Osteocyte (in vitro differentiated cells): ENCODE measurements at places on chromosomes 3 and 15.

GRCh38 chr15:91553196-91553854 is 300.2 kb upstream of the SLCO3A1 start:
- H3K27ac ChIP-seq: no peak overlapping the region
- H3K27me3 ChIP-seq: no peaks in the 10 kb centered on the region
- H3K36me3 ChIP-seq: no peaks in the 10 kb centered on the region
- DNase-seq: no peak

- DNase-seq: no peak
- H3K27me3 ChIP-seq: no peaks in the 10 kb centered on the region
- H3K36me3 ChIP-seq: no peaks in the 10 kb centered on the region
- H3K4me3 ChIP-seq: no peak overlapping the region
Measured at GRCh38 chr3:30502051-30502741, 104.2 kb upstream of the TGFBR2 start.

DNA sequence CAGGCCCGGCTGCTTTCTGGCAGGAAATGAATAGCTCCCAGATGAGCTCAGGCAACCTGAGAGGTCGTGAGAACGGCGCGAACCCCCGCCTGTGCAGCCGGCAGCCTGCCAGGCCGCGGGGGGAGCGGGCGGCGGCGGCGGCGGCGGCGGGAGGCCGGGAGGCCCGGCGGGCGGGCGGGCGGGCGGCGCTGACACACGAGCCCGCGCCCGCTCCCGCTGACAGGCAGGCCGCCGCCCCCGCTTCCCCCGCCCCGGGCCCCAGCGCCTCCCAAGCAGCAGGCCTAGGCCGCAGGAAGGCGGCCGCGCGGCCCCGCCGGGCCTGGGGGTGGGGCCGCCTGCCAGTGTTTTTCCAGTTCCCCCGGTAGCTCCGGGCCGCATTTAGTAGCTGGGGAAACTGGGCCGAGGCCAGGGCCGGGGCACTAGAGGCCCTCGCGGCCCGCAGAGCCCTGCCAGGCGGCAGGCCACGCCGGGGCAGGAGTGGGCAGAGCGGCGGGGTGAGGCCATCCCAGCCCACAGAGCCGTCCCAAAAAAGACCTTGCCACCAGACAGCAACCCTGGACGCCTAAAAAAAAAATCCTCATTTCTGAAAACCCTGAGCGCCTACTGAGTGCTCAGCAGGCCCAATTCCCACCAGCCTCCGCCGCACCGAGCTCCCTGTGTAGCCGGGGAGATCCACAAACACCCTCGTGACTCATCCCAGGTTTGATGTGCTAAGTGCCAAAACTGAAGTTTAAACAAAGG is 5.6 kb downstream of the HES1 start:
- peaks cover 43% of the 10 kb centered on the region for H3K4me1 ChIP-seq
- peaks cover 10% of the 10 kb centered on the region for H3K36me3 ChIP-seq
- DNase-seq: peak; percentile 97

- H3K27me3 ChIP-seq: no peaks in the 10 kb centered on the region
- peaks cover 35% of the 10 kb centered on the region for H3K4me1 ChIP-seq
- no peak overlapping the region for H3K27ac ChIP-seq
- H3K36me3 ChIP-seq: peaks cover 3% of the 10 kb centered on the region
- H3K4me3 ChIP-seq: no peak overlapping the region
Measured at GRCh38 chr3:107594870-107595269, 72.1 kb downstream of the BBX start.

DNA sequence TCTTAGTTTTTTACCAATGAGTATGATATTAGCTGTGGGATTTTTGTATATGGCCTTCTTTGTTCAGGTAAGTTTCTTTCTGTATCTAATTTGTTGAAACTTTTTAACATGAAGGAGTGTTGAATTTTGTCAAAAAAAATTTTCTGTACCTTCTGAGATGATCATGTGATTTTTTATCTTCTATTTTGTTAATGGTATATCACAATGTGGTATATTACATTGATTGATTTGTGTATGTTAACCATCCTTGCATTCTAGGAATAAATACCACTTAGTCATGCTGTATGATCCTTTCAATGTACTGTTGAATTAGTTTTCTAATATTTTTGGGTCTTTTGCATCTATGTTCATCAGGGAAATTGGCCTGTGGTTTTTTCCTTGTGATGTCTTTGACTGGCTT is 92.5 kb upstream of the MNS1 start:
- no peak for DNase-seq
- no peak overlapping the region for H3K27ac ChIP-seq
- no peak overlapping the region for H3K4me3 ChIP-seq
- peaks cover 4% of the 10 kb centered on the region for H3K27me3 ChIP-seq
- H3K4me1 ChIP-seq: no peaks in the 10 kb centered on the region

GRCh38 chr3:99561056-99561455 is 77.3 kb upstream of the COL8A1 start:
- H3K36me3 ChIP-seq: peaks cover 4% of the 10 kb centered on the region
- H3K4me3 ChIP-seq: no peak overlapping the region
- no peaks in the 10 kb centered on the region for H3K27me3 ChIP-seq
- DNase-seq: no peak
